ENCODE measurements at places on chromosomes 12 and 14.

- DNase-seq: no peak
Observed at GRCh38 chr12:47378907-47379306, 299.1 kb upstream of the AMIGO2 start.

DNA sequence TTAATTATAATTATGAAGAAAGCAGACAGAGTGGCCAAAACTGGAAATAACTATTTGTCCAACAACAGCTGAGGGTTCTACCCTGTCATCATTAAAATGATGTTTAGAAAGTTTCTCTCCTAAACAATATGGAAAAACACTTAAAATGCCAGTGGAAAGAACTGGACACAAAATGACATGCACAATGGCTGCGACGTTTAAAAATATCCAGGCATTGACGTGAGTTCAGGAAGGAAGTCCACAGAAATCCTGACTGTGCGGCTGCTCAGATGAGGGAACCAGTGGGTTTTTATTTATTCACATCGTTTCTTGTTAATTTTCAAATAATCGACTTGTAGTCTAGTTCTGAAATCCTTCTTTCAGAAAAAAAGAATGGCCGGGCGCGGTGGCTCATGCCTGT lies 58.3 kb downstream of the CCNK start:
- no peak for DNase-seq

- no peak for DNase-seq
Observed at GRCh38 chr12:98736352-98737321, 91.5 kb downstream of the APAF1 start.

DNA sequence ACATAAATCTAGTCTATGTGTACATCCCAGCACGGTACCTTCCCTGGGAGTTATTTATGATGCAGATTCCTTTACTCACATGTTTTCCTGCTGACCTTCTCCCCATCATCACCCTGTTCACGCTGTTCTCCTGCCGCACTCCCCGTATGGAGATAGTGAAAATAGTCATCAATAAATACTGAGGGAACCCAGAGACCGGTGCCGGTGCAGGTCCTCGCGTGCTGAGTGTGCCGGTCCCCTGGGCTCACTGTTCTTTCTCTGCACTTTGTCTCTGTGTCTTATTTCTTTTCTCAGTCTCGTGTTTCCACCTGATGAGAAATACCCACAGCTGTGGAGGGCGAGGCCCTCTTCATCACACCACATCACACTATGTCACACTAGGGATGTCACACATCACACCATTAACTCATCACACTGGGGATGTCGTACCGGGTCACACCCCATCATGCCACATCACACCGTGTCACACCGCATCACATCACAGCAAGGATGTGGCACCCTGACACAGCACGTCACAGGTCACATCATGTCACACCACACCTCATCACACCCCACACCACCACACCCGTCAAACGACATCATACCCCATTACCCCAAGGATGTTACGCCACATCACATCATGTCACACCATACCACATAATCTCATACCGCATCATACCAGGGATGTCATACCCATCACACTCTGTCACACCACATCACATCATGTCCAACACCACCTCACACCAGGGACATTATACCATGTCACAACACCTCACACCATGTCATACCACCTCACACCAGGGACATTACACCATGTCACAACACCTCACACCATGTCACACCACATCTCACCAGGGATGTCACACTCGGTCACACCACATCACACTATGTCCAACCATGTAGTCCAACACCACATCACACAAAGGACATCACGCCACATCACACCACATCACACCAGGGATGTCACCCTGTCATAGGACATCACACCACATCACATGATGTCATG lies 207.0 kb downstream of the TMEM121 start:
- DNase-seq: no peak

DNA sequence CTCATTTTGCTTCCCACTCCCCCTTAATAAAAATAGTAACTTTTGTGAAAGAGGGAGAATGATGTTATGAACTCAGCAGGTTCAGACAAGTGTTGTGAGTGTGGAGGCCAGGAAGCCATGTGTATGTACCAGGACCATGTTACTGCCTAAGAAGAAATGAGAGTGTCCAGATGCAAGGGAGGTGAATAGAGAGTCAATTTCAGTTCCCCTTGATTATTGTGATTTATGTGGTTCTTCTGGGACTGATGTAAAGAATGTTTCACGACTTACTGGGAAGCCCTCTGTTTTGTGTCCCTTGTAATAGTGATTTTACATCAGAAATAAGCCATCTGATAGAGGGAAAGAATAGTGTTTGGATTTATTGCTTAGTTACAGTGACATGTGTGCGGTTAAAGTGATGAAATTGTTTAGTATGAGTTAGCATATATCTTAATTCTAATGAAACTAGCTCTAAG lies 32.5 kb downstream of the FBXO34 start:
- no peak for DNase-seq

GRCh38 chr14:68843471-68844209 lies 50.8 kb upstream of the ZFP36L1 start:
- DNase-seq: peak; percentile 72

DNA sequence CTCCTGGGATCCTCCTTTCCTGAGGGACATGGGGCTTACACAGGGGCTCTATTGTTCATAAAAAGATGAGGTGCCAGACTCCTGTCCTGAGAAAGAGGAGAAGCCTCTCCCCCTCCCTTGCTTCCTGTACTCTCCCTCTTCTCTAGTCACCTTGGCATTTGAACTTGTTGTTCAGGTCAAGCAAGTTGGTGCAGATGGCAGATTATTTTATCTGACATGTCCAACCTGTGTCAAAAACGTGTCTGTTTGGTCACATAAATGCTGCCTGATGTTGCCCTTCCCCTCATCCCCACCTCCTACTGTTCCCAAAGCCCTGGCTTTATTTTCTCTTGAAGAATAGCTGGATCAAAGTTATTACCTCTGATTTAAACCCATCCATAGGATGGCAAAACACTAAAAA lies 154.8 kb downstream of the TMX1 start:
- DNase-seq: no peak

DNA sequence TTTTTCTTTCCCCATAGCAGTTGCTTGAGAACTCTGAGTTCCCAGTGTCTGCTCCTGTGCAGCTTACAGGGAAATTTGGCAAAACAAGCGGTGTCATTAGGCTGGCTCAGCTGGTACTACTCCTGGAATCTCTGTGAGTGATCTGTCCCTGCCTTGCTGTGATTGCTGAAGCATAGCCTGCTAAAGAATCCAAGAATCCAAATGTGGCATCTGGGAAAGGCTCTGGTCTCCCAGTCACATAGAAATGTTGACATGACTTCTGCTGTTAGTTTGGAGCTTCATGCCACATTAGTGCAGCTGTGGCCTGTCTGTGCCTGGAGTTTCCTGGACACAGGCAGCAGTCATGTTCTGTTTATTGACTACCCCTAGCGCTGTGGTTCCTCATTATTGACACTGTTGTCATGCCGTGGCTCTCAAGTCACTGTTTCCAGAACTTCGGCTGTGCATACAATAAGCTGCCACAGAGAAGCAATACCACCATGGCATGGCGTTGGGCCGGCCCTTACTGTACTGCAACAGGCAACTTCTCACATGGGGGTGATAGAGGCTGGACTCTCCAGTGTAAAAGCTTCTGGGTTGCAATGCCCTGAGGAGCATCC lies 166.8 kb downstream of the MYRFL start:
- no peak for DNase-seq

- no peak for DNase-seq
Observed at GRCh38 chr14:74571901-74572725, 39.9 kb downstream of the LTBP2 start.

GRCh38 chr14:64337888-64338615 lies 43.9 kb upstream of the ESR2 start:
- no peak for DNase-seq

GRCh38 chr12:3614806-3615466 lies 123.9 kb downstream of the PRMT8 start:
- DNase-seq: no peak

DNA sequence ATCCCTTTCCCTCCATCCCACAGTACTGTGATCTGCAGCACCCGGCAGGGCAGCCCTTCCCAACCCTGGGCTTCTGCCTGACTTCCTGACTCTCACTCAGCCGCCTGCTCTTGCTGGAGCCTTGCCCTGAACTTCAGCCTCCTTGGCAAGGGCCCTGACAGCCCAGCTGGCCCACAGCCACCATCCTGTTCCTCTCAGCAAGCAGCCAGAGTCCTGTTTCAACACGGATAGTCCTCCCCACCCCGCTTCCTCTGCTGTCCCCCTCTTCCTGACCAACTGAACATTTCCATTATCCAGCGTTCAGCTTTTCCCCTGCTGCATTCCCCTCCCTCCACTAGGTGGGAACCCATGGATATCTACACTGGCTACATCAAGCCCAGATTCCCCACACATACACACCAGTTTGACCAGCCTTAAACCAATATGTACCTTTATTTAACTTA lies 74.0 kb upstream of the MDM1 start:
- DNase-seq: no peak

DNA sequence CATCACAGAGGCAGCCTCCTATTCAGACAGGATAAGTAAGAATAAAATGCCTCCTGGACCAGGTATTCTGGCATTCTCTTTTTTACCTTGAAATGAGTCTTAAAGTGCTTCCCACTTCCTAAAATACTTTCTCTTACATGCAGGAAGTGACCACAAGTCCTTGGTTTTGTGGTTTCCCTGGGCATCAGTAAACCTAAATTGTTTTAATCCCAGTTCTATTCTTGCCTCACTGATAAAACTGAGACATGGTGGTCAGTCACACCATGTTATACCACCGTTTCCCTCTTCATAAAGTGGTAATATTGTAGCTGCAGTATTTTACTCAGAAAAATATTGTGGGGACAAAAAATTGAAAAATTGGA lies 1.2 kb upstream of the SALL2 start:
- DNase-seq: no peak

DNA sequence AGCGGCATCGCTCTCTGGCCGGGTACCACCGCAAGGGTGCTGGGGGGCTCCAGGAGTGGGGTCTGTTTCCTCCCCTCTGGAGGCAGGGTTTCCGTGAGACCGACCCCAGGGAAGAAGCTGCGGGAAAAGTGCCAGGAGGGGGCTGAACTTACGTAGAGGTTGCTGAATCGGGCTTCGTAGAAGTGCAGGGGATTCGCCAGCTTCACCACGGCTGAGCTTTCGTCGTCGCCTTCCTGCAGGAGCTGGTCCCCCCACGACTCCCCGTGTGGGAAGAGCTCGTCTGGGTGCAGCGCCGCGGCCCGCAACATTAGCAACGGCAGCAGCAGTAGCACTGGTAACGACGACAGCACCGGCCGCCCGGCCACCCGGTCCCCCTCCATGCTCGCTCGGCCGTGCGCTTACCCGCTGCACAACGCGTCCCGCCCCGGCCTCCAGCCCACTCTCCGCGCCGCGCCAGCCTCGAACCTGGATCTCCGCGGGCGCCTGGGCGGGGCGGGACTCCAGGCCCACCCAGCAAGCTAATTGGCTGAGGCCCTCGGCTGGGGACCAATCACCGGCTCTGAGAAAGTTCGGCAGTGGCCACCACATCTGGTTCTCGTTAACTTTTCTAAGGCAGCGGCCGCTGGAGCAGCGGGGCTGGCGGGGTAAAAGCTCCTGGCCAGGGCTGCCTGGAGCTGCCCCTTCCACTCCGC lies at the start of gene NID2:
TSS of gene NID2 (minus strand) at position 445 of the 692 bp plus-strand sequence. CDS start at position 380, 65 bp downstream.
- DNase-seq: peak; percentile 34

- no peak for DNase-seq
Observed at GRCh38 chr12:12032260-12032791, 38.4 kb upstream of the BCL2L14 start.

- DNase-seq: no peak
Observed at GRCh38 chr14:80427101-80427500, 215.8 kb upstream of the DIO2 start.

DNA sequence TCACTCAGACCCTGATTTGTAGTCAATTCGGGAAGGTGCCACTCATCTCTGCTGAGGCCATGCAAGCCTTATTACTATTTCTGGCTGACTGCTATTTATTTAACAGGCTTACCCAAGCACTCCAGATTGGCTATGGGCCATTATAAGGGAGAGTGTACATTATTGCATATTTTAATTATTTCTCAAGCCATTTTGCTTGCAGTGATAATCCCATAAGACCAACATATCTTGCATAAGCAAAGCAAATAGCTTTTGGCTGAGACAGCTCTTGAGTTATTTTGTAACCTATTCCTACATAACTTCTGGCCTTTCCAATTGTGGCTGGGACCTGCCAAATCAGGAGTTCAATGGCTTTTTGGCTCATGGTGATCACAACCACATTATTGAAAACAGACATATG lies 509.6 kb upstream of the USP15 start:
- DNase-seq: no peak

DNA sequence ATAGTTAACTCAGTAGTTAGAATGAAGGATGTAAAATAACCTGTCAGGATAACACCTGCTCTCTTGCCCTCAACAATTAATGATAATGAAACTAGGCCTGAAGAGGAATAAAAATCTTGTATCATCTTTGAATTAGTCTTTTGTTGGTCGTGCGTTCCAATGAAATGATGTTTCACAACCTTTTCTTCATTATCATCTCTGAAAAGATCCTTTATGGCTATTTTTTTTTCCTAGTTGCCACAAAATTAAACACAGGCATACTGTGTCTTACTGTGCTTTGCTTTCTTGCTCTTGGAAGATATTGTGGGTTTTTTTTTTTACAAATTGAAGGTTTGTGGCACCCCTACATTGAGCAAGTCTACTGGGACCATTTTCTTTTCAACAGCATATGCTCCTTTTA lies 128.6 kb downstream of the BICD1 start:
- DNase-seq: no peak

GRCh38 chr14:103386713-103387329 lies 1.6 kb downstream of the MARK3 start:
- no peak for DNase-seq

DNA sequence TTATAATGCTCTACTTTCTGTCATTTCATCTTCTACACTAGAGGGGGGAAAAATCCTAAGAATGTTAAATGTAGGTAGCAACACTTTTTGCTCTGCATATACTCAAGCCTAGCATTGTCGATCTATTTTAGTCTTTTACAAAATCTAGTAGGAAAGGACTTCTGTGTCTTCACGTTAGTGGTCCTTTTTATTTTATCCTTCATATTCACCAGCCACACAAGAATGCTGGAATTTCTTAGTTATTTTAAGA lies 253.0 kb upstream of the FLRT2 start:
- DNase-seq: no peak

GRCh38 chr12:71627438-71628002 lies 36.1 kb downstream of the ZFC3H1 start:
- DNase-seq: no peak

DNA sequence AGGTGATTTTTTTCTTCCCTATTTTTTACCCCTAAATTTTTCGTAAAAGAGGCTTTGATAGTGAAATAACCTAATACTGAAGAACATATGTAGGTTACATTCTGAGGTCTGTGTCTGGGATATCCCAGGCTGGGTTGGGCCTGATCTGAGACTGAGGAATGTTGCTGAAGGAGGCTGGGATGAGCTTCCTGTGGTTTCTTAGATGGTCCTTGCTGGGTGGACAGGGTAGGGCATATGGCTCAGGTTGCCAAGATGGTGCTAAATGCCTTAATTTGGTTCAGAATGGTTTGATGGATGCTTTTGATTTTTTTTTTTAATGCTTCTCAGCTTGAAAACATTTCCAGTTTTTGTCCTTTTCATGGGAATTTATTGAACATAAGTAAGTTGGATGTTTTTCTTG lies 124.6 kb upstream of the PMCH start:
- DNase-seq: no peak
